ENCODE measurements at places on chromosomes 16 and 17.

- DNase-seq = no peak
Measured at GRCh38 chr16:73053364-73054124, 5.6 kb upstream of the ZFHX3 start.

DNA sequence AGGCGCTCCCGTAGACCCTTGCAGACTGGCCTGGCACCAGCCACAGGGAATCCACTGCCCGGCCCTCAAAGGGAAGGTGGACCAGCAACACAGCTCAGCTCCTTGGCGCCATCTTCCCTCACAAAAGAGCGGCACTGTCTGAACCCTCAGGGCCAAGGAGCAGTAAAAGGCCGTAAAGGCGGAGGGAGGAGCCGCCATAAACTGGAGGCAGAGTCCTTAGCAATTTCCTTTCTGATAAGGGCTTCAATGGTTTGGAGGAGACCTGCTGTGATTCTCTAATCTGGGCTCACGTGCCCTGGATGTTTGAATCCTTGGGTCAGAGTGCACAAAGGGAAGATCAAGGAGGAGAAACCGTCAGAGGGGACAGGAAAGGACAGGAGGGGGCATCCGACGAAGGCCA, 15.5 kb upstream of the AXIN2 start:
- no peak for DNase-seq

DNA sequence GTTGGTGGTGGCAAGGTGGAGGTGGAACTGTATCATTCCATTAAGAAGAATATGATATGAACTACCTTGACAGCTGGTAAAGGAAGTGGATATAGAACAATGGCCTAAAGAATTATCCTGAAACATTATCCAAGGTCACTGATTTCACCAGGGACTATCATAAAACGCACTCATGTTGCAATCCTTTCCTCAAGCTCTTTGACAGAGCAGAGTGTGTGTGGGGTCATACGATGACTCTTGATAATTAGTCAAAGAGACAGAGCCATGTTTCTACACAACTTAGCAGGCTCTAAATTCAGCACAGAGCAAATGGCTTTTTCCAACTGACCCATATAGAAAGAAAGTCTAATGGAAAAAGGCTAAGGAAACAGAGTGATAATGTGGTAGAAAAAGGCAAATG, 126.4 kb upstream of the ANKFN1 start:
- no peak for DNase-seq

DNA sequence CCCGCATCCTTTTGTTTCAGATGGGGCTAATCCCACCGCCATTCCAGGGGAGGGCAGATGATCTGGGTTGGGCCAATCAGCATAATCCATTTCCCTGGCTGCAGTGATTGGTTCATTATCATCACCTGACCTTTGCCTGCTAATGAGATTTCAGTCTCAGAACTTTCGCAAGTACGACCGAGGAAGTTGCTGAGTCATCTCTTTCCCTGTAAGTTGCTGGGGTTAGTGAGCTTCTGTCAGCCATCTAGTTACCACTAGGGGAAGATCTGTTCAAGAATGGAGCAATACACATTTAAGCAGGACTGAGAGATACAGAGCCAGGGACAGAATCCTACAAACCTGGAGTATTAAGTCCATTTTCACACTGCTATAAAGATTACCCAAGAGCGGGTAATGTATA, 65.3 kb upstream of the NUDT7 start:
- peak; percentile 17 for DNase-seq

GRCh38 chr16:78430281-78430680, 330.8 kb downstream of the WWOX start:
- DNase-seq = no peak

DNA sequence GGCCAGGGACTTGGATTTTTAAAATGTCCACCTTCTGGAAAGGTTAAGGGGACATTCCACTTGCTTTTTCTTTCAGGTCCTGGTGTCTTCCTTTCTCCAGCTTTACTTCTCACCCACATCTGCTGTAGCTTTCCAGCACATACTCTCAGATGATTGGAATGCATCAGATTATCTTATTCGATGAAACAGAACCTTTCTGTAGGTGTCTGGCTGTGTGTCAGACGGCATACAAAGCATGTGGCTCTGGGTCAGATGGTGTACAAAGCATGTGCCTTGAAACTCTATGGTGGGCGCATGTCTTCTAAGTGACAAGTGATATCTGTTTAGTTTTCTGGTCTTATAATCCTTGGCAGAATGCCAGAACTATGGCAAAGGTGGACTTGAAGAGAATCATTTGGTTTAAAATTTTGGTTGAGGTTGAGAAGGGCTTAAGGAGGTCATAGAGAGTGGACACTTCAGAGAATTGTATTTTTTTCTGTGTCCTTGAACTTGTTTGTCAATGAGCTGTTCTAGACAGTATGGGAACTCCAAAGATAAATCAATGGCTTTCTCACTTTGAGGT, 125.3 kb downstream of the FTO start:
- no peak for DNase-seq

DNA sequence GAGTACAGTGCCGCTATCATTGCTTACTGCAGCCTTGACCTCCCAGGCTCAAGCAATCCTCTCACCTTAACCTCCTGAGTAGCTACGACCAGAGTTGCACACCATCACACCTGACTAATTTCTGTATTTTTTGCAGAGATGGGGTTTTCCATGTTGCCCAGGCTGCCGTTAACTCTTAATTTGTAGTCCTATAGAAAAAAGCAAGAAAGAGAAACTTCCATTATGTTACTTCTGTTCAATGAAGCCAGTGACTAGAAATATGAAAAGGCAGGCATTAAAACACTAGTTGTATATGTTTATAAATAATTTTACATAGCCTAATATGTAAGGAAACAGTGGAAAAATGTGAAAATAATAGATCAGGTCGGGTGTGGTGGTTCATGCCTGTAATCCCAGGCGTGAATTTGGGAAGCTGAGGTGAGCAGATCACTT, 9.7 kb downstream of the RAD51C start:
- no peak for DNase-seq

- no peak for DNase-seq
Measured at GRCh38 chr17:68198931-68199836, 48.7 kb upstream of the AMZ2 start.

DNA sequence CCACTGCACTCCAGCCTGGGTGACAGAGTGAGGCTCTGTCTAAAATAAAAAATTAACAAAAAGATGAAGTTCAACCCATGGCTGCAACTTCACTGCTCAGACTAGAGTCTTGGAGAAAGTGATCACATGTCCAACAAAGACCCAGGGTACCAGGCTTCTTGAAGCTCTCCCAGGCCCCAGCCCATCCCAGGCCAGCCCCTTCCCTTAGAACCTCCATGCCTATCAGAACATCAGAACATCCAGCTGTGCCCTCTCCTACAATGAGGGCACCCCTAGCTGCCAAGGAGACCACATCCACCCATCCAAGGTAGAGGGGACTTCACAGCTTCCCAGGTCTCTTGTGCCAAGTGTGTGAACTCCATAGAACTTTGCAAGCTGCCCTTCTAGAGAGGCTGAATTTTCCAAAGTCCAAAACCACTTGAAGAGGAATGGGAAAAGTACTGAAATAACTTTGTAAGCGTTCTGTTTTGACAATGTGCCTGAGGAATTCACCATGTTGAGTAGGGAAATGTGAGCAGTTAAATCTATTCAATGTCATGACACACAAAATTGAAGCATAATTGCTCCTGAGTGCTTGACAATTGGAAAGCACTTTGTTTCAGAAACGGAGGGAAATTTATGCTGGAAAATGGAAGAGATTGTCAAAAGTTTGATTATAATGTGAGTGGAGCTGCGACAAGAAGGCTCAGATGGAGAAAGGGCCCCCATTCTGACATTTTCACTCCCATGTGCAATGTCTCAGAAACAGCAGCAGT, 230.4 kb downstream of the ZNF423 start:
- DNase-seq = no peak

DNA sequence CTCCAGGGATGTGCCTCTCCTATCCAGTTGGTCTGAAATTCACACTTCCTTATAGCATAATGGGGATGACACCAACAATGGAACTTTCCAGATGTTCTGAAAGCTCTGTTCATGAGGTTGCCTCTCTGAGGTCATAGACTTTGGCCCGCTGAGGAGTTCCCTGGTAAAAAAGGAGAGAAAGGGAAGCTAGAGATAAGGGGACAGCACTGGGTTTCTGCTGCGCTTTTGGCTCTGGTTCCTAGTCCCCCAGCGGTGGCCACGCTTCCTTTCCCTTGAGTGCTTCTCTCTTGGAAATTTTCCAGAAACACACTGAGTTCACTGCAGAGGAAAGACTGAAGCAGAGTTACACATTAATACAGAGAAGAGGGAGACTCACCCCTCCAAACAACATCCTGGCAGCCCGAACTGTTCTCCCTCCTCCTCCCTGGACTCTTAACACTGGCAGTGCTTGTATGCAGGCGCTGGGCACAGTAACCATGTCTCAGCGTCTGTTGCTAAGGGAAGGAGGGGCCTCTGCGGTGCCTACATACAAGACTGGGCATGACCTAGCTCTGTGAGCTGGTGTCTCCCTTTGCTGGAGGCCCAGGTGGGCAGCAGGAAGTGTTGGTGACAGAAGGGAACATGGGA, at the start of gene DNAH3:
Gene DNAH3 (minus strand): TSS at position 472 of the 627 bp plus-strand sequence. CDS start 527 bp downstream, outside the sequence.
- no peak for DNase-seq

DNA sequence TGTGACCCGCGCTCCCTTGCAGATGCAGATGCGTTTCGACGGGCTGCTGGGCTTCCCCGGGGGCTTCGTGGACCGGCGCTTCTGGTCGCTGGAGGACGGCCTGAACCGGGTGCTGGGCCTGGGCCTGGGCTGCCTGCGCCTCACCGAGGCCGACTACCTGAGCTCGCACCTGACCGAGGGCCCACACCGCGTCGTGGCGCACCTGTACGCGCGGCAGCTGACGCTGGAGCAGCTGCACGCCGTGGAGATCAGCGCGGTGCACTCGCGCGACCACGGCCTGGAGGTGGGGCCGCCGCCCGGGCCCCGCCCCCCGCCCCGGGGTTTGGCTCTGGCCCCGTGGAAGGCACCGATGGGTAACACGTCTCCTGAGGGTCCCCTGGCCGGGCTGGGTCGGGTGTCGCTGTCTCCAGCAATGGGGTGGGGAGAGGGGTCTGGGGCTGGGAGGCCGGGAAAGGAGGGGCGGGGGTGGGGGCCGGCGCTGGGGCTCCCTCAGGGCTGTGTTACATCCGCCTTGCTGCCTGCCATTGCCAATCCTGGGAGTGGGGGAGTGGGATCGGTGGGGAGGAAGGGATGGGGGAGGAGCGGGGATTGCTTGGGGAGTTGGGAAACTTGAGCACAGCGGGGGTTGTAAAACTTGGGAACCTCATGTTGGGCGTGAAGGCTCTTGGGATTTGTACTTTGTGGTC, 737 bp downstream of the NUDT16L1 start:
- DNase-seq = peak; percentile 30

- DNase-seq = no peak
Measured at GRCh38 chr16:78307824-78308528, 208.5 kb downstream of the WWOX start.

DNA sequence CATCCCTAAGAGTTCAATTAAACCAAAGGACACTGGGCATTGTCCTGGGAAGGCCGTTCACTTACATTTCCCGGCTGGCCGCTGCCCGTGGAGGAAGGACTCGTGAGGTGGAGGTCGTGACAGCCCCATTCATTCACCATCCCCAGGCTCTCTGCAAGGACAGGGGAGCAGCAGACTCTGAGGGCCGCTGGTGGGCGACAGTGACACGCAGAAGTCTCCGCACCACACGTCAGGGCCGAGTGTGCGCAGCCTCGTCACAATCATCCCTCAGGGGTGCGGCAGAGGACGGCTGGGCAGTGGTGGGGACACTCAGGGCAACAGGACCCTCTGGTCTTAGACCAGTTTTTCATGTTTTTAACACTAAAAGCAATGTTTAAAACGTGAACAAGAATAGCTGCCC, 21.7 kb downstream of the UNKL start:
- no peak for DNase-seq

DNA sequence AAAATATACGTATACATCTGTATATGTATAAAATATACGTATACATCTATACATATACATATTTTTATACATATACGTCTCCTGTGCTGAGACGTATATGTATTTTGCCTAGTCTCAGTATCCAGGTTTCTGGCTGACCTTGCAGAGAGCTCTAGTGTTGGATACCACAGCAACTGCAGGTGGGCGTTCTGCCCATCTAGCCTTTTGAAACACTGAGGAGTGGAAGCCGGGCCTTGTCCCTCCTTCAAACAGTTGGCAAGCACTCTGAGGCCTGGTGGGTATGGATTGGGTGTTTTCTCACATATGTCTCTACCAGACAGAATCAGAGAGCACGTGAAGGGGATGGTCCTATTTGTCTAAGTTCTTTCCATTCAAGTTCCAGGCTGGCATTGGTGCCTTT, 39.4 kb upstream of the MRC2 start:
- no peak for DNase-seq

DNA sequence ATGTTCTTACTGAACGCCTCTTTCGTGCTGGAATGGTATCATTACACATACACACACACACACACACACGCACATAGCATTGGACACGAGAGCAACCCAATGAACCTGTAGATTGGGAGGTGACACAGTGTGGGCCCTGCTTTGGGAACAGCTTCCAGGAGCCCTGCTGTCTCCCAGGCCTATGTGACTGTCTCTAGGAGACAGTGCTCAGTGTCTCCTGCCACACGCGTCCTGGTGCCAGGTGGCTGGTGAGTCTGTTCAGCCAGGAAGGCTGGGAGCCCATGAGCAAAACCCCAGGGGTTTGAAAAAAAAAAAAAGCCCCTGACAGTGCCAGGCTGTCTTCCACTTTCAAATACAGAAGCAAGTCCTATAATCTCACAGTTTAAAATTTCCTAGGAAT, 2.4 kb upstream of the SPOP start:
- DNase-seq = no peak

DNA sequence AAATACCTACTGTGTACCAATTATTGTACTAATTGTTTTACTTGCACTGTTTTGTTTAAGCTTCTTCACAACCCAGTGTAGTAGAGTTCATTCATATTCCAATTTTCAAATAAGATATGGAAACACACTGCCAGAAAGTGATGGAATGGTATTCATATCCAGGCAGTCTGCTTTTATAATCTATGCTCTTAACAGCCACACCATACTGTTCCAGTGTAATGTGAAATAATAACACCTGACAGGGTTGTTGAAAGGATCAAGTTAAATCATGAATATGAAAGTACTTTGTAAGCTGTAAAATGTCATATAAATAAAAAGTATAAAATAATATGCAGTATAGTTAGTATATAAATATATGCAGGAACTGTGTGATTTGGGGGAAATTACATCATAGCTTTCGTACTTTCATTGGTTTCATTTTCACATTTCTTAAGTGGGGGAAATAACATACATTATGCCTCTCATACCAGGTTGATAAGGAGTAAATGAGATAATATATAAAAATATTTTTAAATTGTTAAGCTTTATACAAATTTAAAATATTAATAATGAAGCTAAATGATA, 230.8 kb downstream of the TANC2 start:
- DNase-seq = no peak

GRCh38 chr16:30005341-30006094, 5.3 kb downstream of the DOC2A start:
- DNase-seq = peak; percentile 45

- DNase-seq = peak; percentile 12
Measured at GRCh38 chr17:10879190-10879836, 41.4 kb upstream of the PIRT start.

GRCh38 chr17:45338996-45339535, 22.2 kb upstream of the MAP3K14 start:
- DNase-seq = no peak

GRCh38 chr17:4950075-4950745, 709 bp upstream of the ENO3 start:
- DNase-seq = no peak
